Cerebellar nuclear complex (tissue), 1 donor: ENCODE measurements at places on chromosomes 11 and 22.

GRCh38 chr11:114025329-114025907, 34.1 kb upstream of the ZBTB16 start:
- DNase-seq = no peak

DNA sequence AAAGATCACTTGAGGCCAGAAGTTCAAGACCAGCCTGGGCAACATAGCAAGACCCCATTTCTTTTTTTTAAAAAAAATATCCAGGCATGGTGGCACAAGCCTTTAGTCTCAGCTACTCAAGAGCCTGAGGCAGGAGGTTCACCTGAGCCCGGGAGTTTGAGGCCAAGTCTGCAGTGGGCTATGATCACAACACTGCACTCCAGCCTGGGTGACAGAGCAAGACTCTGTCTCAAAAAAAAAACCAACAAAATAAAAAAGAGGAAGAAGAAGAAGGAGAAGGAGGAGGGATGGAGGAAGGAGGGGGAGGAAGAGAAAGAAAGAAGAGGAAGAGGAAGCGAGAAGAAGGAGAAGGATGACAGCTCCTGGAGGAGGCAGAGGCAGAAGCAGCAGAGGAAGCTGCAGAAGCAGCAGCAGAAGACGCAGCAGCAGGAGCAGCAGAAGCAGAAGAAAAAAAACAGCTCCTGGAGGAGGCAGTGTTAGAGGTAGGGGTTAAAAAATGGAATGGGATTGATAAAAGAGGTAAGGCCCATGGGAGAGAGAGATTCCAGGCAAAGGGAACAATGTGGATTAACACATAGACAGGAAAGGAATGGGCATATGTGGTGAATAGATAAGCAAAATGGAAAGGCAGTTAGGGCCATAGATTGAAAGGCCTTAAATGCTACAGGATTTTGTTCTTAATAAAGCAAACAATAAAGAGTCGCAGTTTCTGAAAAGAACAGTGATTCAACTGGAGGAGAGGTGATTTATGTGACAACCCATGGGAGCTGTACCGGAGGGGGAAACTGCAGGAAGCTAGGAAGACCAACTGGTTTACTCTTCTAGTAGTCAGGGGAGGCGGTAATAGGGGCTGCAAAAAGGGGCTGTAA, 10.9 kb downstream of the PRCP start:
- no peak for DNase-seq

DNA sequence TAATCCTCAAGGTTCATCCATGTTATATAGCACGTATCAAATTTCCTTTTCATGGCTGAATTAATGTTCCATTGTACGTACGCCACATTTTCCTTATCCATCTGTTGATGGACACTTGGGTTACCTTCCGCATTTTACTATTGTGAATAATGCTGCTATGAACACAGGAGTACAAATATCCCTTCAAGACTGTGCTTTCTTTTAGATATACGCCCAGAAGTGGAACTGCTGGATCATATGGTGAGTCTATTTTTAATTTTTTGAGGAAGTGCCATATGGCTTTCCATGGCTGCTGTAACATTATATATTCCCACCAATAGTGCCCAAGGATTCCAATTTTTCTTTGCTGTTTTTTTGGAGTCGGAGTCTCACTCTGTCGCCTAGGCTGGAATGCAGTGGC, 6.0 kb downstream of the MRPL40 start:
- DNase-seq = no peak

DNA sequence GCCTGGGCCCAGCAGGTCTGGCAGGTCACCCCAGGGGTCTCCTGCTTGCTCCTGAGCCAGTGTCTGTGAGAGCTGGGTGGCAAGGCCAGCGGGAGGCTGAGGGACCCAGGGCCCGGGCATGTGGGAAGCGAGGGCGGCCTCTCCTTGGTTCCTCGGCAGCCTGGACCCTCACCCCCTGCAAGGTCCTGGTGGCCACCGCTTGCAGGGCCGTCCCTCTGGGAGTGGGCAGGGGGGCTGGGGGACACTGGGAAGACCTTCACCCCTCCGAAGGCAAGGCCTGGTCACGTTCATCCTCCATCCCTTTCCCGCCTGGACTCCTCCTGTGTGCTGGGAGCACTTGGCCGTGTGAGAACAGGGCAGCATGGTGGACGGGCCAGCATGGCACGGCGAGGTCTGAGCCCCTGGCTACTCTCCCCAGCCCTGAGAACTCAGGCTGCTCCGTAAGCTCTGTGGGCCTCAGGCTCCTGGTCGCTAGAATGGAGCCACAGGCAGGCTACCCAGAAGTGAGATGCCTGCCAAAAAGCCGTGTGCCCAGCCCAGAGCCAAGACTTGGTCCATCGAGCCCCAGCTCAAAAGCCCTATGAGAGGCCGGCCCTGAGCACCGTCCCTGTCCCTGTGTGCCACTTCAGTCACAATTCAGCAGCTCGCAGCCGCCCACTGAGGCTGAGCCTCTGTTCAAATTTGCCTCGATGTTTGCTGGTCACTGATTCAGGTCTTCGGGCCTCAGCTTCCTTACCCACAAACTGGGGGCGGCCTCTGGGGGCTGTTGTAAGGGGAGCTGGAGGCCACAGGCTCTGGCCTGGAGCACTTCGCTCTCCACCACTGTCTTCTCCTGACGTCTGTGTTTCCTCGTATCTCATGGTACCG, 45.0 kb downstream of the IGLL1 start:
- DNase-seq = no peak

DNA sequence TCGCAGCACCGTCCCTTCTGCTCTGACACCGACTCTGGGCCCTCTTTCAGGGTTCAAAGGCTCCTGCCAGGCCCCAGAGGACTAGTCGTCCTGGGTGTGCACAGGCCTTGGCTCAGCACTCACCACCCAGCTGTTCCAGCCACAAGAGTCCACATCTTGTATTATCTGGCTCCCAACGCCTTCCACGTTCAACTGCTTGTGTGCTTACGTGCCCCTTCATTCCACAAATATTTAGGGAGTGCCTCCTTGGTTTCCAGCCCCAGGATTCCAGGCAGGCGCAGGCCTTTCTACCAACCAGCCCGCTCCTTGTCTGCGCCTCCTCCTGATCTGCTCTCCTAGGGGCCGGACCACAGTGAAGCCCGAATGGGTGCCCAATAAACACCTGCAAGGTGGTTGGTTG, 70.9 kb downstream of the SCUBE1 start:
- DNase-seq = no peak

DNA sequence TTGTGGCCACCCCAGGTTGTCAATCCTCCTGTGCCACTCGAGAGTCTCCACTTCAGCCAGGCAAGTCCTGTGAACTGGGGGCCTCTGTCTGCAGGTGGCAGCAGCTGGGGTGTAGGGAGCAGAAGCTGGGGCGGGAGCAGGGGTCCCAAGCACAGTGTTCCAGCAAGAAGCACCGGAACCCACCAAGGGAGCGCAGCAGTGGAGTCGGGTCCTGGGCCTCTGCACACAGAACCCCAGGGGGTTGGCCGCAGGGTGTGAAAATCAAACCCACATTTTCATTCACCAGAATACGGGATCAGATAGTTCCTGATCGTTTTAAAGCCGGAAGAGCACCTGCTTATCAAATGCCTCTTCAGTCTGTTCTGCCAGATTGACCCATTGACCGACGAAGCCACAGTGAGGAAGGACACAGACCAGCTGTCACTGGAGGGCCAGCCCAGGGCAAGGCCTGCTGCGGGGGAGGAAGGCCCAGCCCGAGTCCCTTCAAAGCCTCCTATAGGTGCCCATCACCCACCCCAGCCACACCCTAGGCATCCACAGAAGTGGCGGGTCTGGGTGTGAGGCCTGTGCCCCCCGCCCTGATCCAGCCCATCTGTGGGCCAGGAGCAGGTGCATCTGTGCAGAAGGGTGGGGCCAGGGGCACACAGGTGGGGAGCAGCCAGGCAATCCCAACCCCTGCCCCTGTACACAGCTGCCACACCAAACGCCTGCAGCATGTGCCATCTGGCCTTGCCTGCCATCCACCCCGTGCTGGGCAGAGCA, 34.1 kb downstream of the RSPH14 start:
- DNase-seq = no peak

DNA sequence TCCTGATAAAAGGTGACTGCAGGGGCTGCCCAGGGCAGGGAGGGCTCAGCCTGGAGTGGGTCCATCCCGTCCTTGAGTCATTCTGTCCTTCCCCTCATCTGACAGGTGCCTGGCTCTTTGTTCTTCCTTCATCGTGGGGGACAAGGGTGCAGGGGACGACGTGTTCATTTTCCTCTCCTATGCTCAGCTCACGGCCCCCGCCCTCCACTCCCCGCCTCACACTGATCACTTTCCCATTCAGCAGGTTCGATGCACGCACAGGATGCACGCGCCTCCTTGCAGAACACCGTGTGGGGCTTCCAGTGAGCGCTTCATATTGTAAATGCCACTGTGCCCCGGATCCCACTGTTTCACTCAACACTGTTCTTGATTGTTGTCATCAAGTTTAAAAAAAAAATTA, 32.7 kb upstream of the SHANK2 start:
- no peak for DNase-seq

DNA sequence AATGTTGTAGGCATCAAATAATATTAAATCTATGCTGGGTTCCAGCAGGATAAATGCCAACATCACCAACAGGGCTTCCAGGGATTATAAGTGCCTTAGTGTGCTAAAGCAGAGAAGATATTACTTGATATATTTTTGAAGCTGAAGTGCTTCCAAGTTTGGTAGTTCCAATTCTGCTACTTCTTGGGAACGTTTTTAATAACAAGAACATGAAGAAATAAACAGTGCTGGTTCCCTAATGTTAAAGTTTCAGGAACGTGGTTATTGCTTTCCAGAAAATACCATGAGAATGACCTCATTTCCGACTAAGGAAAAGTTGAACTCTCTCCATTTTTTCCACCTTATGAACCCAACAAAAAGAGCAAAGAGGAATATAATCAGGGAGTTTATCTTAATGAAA, 4.6 kb upstream of the RNF185 start:
- DNase-seq = no peak

DNA sequence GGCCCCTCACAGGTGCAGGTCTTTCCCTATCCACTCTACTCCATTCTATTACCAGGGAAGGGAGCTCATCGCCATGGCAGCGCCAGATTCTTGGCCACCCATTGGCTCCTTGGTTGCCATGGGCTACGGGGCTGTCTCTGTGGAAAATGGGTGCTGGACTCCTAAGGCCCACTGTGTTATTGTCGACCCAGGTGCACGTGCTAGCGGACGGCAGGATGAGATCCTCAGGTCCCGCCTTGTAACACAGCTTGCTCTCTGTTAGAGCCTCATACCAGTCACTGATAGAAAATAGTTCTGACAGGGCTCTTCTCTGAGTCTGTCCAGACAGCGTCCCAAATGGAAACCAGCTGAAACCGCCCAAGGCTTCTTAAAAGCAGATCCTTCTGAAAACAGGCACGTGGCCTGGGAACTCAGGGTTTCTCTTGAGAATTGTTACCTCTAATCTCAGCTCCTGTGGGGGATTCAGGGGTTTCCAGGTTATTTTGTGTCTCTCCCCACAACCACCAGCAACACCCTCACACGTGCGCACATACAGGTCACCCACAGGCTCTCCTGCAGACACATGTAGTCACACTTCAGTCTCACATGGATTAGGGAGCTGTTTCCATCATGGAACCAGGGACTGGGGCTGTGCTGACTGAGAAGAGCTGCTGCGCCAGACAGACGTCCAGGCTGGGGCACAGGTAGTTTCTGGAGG, 1.5 kb downstream of the TUB start:
- DNase-seq = no peak

GRCh38 chr11:119368121-119369034, 13.1 kb downstream of the USP2 start:
- no peak for DNase-seq
